ENCODE measurements at places on chromosomes 16 and 17.
A peak's percentile ranks its signal among the peaks of the same experiment; 100 is the strongest.

- no peak for DNase-seq
Measured at GRCh38 chr17:19274893-19275292, 37.7 kb downstream of the EPN2 start.

DNA sequence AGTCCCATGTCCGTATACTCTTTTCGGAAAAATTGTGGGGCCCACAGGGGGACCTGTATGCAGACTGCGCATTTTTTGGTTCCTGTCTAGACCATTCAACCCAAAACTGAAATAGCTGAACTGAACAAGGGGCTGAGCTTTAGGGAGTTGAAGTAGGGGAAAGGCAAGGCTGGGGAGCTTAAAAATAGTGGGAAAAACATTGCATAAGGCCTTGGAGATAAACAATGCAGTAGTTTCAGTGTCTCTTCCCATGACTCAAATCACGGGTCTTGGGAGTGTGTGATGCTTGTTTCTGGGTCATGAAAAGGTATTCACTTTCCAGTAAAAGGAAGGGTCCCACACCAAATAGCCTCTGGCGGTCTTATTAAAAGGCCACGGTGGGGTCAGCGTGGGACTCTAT is 402.8 kb upstream of the SALL1 start:
- DNase-seq: no peak

GRCh38 chr17:45923511-45924268 is 29.3 kb downstream of the MAPT start:
- DNase-seq: no peak

- no peak for DNase-seq
Measured at GRCh38 chr17:64356304-64356686, 34.4 kb downstream of the PECAM1 start.

DNA sequence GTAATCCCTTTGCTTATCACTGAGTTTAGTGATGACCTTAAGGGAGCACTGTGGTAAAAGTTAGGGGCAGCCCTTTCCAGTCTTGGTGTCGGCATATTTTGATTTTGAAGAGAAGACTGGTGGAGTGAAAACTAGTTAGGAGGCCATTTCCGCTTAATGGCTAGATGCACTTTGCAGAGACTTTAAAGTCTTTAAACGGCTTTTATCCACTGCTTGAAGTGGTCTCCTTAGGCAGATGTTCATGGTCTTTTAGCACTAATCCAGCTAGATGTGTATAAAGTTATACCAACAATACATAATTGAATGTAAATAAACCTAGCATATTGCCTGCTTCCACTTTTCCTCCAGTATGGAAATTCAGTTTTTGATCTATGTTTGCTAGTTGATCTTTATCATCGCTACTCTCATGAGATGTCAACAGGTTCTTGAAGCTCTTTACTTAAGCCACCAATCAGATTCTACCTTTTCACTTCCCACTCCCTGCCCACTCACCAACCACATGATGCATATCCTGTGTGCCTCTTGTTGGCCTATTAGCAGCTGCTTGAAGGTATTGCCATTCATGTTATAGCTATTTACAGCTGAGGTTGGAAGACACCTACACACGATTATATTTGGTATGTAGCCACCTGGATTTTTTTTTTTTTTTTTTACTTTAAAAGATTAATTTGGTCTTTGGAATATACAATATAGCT is 132.0 kb downstream of the NLK start:
- DNase-seq: no peak

- DNase-seq: no peak
Measured at GRCh38 chr17:36980280-36980761, 31.6 kb downstream of the AATF start.

DNA sequence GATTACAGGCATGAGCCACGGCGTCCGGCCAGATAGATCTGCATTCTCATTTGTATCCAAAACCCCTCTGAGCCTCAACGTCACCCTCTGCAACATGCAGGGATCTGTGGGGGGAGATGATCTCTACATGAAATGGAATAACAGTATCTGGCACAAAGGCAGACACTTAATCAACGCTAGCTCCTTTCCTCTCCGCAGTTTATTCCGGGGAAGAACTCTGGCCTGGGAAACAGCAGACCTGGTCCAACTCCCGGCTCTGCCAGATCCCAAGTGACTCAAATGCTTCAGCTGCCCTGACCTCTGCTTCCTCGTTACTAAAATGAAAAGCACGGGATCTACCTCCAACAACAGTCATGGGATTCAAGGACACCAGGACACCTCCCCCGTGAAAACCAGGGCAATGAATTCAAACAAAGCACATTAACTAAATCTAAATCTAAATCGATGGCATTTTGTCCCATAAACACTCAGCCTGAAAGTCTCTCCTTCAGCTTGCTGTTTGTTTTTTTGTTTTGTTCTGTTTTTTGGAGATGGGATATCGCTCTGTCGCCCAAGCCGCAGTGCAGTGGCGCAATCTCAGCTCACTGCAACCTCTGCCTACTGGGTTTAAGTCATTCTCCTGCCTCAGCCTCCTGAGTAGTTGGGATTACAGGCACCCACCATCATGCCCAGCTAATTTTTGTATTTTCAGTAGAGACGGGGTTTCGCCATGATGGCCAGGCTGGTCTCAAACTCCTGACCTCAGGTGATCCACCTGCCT is 78.2 kb downstream of the NXN start:
- peak; percentile 67 for DNase-seq

GRCh38 chr17:57550016-57550415 is 195.1 kb downstream of the CCDC182 start:
- DNase-seq: no peak

GRCh38 chr17:79699386-79700036 is 31.2 kb upstream of the ENPP7 start:
- DNase-seq: no peak

DNA sequence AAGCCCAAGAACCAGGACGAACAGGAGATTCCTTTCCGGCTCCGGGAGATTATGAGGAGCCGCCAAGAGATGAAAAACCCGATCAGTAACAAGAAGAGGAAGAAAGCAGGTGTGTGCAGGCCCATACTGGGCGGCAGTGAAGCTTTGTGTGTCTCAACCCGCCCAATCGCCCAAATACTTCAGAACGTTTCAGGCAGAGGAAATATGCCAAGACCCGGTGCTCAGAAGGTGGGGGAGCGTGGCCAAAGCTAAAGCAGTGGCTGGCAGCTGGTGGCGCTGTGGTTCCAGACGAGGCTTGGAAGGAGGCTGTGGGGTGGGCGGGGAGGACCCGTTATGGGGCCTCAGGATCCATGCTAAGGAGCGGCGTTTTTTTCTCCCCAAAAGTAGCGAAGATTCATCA is 1.2 kb downstream of the CCDC137 start:
- DNase-seq: no peak

All from right forelimb (tissue), 1 donor.